ENCODE measurements at places on chromosomes 13 and 19.

DNA sequence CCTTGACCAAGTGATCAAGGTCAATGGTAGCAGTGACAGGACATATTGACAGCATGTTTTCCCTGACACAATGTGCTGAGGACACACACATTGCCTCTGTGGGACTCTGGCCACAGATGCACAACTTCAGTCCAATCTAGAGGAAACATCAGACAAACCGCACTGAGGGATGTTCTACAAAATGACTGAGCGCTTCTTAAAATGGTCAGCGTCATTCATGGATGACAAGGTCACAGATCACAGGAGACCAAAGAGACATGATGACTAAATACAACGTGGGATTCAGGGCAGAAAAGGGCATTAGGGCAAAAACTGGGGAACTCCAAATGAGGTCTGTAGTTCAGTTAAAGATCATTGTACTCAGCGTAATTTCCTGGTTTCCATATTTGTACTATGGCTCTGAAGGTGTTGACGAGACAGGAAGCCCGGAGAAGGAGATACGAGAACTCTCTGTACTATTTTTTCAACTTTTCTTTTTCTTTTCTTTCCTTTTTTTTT lies 20.6 kb downstream of the PBX4 start:
- no peak for DNase-seq

DNA sequence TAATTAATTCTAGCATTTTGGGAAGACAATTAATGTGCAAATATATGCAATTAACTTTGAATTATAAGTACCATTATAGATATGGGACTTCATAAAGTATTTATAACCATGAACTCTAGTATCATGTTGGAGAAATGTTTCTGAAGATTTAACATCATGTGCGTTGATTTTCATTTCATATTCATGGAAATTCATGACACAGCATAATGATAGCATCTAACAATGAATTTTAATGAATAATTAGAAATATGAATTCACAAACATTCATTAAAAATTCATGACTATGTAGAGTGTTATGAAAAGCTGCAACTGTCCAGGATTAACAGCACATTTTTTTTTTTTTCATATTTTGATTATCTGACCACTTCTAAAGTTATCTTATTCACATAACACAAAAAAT lies 70.1 kb upstream of the KLHL1 start:
- no peak for DNase-seq

DNA sequence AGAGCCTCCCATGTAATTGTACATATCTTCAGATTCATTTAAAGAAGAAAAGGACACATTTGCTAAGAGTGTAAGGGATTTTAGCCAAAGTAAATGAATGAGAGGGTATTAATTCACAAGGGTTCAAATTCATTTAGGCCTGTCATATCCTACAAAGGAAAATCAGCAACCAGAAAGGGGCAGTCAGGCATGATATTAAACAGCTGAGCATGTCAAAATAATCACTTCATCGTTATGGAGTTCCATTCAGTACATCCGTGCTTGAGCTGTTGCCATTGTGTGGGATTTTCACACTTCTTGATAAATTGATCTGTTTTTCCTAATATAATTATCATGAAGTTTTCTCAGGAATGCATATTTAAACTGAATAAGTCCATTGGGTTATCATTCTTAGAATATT lies 567.1 kb downstream of the GPC5 start:
- no peak for DNase-seq

DNA sequence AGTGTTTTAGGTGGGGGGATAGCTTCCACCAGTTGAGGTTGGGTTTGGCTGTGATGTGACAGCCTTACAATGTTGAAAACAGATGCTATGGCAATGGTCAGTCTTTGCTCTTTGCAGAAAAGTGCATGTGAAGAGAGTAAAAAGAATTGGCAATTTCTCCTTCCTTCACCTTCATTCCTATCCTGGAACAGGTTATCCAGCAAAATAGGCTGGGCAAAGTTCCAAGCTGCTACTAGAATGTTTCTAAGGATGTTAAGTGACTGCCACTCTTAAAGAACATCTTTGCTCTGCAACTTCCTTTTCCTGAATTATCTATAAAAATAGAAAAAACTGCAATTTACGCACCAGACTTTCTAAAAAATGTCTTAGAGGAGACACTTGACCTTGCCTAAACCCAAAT lies 50.1 kb upstream of the MYCBP2 start:
- DNase-seq: no peak

DNA sequence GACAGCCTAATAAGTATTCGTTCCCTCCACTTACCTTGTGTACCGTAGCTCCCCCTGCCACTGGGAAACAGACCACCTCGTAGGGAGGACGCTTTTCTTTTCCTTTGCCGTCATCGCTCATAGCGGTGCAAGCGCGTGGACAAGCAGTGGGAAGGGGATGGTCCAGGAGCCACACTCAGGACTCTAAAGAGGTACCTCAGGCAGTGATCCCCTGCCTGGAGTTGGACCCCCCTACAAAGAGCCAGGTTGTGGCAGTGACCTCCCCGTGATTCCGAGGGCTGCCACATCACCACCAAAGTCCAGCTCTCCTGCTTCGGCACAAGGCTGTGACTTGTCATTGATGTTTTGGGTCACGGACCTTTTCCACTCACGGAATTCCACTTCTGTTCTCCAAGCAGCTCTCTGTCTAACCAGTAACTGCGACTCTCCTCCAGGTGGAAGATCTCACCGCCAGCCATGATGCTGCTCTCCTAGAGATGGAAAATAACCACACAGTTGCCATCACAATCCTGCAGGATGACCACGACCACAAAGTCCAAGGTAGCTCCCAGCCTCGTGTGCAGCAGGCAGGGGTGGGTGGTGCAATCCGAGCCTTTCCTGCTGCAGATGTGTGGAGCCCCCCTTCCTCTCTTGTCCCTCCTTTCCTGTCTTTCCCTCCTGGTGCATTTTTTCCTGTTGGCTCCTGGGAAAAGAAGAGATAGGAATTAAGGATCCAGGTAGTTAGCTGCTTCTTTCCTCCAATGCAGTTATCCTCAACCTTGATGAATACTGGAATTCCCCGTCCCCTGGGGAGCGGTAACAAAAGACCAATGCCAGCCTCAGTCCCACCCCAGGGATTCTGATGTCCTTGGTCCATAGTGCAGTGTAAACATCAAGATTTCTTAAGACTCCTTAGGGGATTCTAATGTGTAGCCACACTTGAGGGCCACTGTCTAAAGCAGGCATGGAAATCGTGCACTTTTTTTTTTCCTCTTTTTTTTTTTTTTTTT lies 107.7 kb downstream of the SLC7A1 start:
- DNase-seq: no peak

- no peak for DNase-seq
Measured at GRCh38 chr19:28862238-28862637, 350.7 kb downstream of the UQCRFS1 start.

DNA sequence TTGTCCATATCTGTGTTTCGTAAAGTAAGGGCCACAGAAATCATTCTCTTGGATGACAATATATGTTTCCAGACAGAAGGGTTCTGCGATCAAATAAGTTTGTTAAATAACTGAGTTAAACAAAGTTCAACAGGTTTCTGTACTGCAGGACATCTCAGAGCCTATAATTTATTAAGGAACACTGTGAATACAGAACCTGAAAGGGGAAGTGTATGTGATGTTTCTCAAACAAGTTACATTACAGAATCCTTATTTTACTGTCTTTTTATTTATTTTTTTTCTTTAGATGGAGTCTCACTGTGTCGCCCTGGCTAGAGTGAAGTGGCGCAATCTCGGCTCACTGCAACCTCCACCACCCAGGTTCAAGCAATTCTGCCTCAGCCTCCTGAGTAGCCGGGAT lies 55.4 kb upstream of the GTF2F2 start:
- no peak for DNase-seq

DNA sequence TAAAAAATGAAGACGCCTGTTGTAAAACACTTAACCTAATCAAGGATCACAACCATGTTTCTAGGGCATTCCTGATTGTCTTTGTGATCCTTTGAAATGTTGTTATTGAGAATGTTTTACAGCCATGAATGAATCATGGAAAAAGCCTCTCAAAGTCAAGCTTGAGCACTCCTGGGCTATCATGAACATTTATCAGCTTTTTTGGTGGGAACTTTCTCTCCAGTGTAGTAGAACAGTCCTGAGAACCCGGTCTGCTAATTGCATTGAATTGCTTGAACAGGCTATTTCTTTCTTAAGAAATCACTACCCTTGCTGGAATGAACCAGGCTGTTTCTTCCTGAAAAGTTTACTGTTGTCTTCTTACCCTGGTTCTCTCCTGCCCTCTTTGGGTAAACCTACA lies 516.5 kb downstream of the FGF9 start:
- no peak for DNase-seq

DNA sequence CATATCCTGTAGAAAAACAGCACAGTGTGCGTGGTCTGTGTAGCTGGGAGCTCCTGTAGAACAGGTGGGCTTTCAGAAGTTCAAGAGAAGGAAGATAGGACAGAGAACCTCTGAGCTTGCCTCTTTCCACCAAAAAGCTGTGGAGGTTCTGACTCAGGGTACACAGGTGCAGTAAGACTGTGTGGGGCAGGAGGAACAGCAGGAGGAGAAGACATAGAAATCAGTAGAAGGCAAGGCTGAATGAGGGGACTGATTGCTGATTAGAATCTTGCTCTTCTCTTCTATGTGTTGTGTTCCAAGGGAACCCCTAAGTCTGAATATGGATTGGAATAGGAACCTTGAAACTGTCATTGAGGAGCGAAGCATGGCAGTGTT lies 122.7 kb downstream of the AKAP11 start:
- no peak for DNase-seq

- DNase-seq: no peak
Measured at GRCh38 chr13:111866731-111867245, 200.2 kb upstream of the SOX1 start.

DNA sequence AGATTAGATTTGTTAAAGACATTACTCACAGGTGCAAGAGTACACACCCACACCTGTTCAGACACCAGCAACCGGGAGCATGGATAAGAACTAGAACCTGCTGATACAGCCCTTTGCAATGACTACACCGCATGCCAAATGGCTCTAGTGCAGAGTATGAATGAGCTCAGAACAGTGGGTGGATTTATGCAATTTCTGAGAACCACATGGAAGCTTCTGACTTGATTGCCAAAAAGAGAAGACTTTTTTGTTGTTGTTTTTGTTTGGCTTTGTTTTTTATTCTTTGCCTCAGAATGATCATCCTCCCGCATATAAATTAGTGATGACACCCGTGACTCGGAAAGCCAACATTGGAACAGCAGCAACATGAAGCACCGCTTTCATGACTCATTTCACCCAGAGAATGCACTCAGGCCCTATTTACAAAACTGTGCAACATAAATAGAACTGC lies 77.4 kb upstream of the LRCH1 start:
- DNase-seq: no peak

- DNase-seq: no peak
Measured at GRCh38 chr19:34888091-34888490, 38.6 kb upstream of the ZNF30 start.

DNA sequence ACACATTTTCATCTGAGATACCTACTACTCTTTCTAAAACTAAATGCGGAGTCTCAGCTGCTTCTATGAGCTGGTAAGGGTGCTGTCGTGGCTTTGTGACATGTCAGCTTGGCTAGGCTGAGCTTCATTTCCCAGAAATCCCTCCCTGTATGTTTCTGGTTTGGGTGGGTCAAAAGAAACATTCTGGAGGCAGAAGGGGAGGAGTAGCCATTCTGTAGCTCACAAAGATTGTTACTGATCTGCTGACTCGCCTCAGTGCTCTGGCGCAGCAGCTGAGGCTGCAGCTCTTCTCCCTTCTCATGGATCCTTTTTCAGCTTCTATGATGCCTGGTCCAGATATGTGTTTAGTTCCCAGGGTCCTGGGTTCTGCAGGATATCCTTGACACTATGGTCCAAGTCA lies 114.7 kb downstream of the RAP2A start:
- no peak for DNase-seq

GRCh38 chr13:84607261-84608013 lies 725.2 kb upstream of the SLITRK1 start:
- no peak for DNase-seq

DNA sequence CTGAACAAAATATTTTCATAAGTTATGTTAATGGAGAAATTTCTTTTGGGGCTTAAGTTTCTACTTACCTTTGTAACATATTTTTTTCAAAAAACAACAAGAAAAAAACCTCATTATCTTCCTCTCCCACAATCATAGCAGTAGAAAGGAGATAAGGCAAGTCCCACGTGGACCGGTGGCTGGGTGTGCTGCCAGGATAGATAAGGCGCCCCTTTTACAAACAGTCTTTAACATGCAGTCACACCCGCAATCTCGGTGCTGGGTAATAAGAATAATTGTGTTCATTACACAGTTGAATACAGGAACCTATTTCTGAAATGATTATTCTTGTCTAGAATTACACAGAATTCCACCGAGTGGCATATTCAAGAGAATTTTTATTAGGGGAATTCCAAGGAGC lies 1202.3 kb downstream of the UQCRFS1 start:
- no peak for DNase-seq

DNA sequence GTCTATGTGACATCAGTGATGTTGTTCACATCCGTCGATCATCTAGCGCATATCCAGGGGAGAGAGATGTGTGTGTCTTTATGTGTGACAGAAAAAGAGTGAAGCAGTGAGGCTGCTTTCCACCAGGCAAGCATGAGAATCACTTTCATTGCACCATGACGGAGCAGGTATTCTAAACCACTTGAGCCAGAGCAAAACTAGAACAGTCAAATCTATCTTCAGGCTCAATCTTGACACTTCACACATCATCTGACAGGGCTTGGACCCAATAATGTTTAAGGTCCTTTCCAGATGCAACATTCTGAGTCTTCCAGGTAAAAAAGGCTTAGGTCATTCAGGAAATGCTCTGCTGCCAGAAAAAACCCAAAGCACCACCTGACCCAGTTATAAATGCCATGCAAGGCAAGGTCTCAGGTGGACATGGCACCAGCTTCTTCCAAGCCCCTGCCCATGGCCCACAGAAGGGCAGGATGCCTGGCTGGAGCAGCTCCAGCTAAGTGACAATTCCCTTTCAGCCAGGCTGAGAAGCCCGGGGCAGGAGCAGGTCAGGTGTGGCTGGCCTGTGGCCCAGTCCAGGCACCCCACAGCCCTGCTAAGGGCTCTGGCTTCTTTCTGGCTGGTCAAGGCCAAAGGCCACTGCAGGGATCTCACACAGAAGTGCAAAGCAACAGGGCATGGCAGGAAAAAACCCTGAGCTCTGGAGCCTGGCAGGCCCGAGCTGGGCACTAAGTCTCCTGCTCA lies 5.0 kb downstream of the ELAVL1 start:
- no peak for DNase-seq

- no peak for DNase-seq
Measured at GRCh38 chr13:112870051-112870331, 99.0 kb upstream of the MCF2L start.

GRCh38 chr19:43776286-43776685 lies 4.5 kb downstream of the KCNN4 start:
- DNase-seq: no peak

Measured in SJSA1 (cell line).